ENCODE measurements at places on chromosomes 2 and 18.

DNA sequence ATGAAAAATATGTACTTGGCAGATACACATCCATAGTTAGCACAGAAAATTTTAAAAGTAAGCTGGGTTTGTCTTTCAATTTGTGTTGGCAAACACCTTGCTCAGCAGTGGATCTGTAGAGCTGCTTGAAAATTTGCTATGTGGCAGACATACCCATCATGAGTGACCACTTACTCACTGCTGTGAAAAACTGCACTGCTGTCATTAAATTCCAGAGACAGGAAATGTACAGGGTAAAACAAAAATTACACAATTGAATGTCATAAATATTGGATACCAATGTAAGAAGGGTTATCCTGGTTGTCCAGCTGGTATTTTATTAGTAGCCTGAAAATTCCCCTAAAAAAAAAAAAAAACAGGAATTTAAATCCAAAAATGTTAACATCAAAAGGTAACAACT, 24.5 kb downstream of the NIF3L1 start:
- no peak for DNase-seq

DNA sequence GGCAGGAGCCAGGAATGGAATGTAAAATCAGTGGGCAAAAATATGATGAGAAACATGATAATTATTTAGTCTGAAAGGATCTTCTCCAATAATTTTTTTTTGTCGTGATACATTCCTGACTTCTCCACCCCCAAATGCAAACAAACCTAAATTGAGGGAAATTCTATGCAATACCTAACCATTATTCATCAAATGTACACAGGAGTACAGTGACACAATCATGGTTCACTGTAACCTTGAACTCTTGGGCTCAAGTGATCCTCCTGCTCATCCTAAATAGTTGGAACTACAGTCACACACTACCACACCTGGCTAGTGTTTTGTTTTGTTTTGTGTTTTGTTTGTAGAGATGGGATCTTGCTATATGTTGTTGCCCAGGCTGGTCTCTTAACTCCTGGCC, 46.5 kb downstream of the RAB10 start:
- DNase-seq: no peak

- no peak for DNase-seq
Measured at GRCh38 chr2:143705108-143705707, 576.0 kb downstream of the ARHGAP15 start.

DNA sequence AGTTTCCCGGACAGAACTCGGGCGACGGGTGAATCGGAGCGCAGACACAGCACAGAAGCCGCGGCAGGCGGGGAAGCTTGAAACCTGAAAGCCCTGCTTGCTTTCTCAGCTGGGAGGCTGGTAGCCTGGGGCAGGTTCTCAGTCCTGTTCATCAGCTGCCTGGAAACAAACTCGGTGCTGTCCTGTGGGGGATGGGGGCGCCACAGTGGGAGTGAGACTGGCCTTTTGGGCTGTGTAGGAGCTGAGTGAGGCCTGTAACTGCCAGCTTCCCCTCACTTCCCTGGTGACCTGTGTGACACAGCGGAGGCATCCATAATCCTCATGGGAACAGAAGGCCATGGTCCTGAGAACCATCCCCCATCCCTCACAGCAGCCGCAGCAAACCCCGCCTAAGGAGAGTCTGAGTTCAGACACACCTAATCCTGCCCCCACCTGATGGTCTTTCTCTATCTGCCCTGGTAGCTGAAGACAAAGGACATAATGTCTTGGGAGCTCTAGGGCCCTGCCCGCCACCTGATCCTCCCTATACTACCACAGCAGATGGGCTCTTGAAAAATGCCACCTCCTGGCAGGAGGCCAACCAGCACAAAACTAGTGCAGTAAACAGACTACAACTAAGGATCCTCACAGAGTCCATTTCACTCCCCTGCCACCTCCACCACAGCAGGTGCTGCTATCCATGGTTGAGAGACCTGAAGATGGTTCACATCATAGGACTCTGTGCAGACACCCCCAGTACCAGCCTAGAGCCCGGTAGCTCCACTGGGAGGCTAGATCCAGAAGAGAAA, 52.7 kb upstream of the LDLRAD4 start:
- DNase-seq: no peak

GRCh38 chr2:160353166-160353565, 140.4 kb downstream of the RBMS1 start:
- no peak for DNase-seq

- DNase-seq: no peak
Measured at GRCh38 chr2:133952896-133953295, 301.0 kb upstream of the MGAT5 start.

- DNase-seq: no peak
Measured at GRCh38 chr2:233091595-233092375, 31.6 kb downstream of the INPP5D start.

- DNase-seq: no peak
Measured at GRCh38 chr2:191557841-191558240, 120.1 kb upstream of the NABP1 start.

- DNase-seq: no peak
Measured at GRCh38 chr2:132774189-132774588, 104.2 kb upstream of the LYPD1 start.

GRCh38 chr2:238285653-238286082, 2.7 kb downstream of the PER2 start:
- no peak for DNase-seq

DNA sequence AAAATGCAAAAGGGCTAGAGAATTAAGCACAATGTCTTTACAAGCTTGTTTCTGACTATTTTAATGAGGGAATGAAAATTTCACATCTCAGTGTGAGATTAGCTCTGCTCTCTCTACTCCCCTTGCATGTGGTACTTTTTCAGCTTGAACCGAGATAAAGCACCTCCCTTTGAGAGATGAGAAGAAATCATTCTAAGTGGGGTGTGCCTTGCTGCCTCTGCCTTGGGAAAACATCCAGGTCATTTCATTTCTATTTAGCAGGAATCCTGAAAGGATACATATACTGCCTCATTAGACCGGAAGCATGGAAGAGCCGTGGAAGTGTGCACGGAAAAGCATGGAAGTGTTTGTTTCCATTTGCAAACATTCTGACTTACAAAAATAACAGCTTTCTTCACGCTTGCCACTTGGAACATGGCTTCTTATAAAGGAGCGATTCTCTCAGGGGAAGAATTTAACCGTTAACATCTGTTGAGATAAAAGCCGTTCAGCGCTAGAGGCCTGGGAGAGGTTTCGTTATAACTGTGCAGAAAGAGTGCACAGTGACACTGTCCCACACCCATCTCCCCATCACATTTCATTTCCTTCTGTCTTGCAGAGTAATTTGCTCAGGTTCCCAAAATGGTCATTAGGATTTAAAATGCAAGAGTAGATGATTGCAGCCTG, 16.7 kb downstream of the NOSTRIN start:
- DNase-seq: no peak

DNA sequence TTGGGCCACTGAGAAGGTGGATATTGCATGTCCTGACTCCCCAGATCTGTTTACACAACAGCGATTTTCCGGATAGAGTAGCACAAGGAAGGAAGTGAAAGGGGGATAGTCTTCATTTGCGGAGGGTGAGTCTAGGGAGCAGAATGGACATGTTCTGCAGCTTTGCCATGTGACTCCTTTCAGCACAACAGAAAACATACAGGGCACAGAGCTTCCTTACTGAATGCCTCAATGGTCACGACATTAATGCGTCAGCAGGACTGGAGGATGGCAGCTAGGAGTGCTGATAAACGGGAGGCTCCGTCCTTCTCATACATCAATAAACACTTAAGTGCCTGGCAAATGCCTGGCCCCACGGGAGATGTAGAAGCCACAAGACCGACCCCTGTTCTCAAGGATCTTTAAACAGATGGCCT, 163.0 kb downstream of the FAM210A start:
- DNase-seq: no peak

- DNase-seq: no peak
Measured at GRCh38 chr2:28545590-28546200, 49.8 kb downstream of the PLB1 start.

DNA sequence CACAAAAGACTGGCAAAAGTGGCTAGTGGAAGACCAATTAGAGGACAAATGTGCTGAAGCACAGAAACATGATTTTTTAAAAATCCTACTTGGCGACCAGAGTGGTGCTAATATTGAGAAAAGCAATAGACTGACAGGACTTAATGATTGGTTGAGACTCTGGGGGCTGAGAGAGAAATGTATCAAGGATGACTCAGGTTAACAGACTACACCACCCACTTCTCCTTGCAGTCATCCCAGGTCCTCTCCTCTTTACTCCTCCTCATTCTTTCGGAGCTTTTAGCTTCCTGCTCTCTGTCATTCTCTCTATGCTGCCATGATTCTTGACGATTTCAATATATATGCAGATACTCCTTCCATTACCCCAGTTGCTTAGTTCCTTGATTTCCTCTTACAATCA, 54.6 kb upstream of the CYTIP start:
- DNase-seq: no peak

DNA sequence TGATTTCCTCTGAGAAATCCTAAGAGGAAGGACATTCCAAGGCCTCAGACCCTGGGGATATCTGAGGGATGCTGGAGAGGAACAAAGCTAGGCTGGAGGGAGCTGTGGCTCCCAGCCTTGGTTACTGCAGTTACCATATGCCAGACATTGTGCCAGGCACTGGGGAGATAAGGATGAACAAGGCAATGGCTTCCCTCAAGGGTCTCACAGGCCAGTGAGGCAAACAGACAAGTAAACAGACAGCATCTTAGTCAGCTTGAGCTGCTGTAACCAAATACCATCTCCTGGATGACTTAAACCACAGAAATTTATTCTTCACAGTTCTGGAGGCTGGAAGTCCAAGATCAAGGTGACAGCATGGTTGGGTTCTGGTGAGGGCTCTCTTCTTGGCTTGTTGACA, 91.8 kb downstream of the SKA1 start:
- no peak for DNase-seq

GRCh38 chr2:229081411-229081810, 189.7 kb downstream of the PID1 start:
- no peak for DNase-seq

DNA sequence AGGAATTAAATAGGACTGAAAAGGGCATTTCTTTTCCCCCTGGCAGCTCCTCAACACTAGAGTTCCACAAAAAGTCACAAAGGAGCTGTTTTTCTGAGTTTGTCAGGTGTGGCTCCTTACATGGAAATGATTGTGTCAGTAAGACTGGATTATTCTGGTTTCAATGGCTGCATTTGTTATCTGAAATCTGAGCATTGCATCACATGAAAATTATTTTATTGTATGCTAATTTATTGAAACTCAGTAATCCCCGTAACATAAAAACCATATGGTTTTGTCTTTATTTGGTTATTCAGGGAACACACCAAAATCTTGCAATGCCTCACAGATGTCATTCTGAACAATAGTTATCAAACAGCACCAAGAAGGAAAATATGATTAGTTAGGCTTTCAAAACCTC, 439.7 kb upstream of the TNP1 start:
- no peak for DNase-seq

DNA sequence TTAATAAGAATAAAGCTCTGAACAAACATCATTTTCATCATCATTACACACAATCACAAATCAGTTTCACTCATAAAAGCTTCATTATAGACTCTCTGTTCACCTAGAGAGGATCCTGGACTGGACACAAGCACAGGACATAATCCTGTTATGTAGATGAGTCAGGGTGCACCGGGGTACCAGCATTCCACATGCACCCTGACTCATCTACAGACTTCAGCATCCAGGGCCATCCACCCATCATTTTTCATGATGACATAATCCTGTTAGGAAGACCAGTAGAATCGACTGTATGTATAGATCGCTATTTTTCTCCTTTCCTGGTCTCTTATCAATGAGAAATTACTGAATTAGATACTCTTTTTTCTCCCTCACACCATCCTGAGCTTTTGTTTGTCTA, 73.7 kb upstream of the PIK3C3 start:
- no peak for DNase-seq

- DNase-seq: no peak
Measured at GRCh38 chr2:151900331-151900730, 72.1 kb upstream of the ARL5A start.

DNA sequence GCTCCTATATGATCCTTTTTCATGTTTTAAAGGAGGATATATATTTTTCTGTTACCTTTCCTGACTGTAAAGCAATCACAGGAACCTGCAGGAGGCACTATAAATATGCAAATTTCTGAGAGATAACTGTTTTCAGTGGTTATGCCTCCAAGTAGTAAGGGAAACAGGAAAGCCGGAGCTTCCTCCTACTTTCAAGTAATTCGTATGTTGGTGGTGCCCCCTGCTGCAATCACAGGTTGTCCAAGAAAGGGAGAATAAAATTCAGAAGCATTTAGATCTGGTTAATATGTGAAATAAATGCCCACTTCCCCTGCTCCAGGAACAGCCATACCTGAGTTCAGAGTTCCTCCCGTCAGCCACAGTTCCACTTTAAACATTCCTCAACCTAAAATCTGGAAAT, 12.0 kb upstream of the BCL11A start:
- DNase-seq: no peak

DNA sequence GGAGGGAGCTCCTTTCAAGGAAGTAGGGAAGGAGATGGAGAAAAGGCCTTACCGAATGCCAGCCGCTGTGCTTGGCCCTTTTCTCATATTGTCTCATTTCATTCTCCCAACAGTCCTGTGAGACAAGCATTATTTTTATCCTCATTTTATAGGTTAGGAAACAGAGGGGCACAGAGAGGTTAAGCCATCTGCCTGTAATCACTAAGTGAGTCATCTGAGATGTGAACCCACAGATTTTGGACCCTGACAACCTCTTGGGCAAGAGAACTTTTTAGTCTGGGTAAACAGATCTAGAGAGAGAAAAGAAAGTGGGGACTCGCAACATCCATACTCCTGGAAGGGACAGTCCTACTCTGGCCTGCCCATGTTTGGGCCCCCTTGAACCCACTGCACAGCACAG, 91.7 kb upstream of the LCLAT1 start:
- DNase-seq: no peak

GRCh38 chr2:64283641-64284361, 139.6 kb upstream of the PELI1 start:
- DNase-seq: no peak

DNA sequence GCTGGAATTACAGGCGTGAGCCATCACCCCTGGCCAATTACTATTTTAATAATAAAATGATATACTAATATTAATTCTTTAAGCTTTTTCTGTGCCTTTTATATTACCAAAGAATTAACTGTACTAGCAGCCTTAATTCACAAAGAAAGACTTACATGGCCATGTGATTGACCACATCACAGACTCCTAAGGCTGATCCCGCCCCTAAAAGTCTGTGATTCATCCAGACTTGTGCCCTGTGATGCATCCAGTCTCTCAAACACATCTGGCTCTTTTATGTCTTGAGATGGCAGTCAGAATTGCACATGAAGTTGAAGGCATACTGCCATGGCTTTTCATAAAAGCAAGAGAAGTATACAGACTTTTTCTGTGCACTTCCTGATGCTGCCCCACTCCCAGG, 91.7 kb downstream of the DTNA start:
- DNase-seq: no peak

DNA sequence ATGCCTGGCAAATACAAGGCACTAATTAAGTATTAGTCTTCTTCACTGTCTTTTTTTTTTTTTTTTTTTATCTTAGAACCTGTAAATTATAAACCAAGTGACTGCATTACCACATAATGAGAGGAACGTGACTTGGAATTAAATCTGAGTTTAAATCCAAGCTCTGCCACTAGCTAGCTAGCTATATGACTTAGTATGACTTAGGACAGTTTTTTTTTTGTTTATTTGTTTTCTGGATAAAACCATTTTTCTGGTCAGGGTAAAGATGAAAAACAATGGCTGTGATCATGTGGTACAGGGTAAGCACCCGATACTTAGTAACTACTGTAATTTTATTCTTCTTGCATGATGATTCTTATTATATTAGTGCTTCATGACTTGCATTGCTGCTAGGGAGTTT, 191.8 kb upstream of the LRRTM1 start:
- DNase-seq: no peak

- DNase-seq: no peak
Measured at GRCh38 chr18:77181950-77182707, 49.5 kb upstream of the MBP start.
